ENCODE measurements at places on chromosomes 7 and 10. TPM values are rescaled to one million over a fixed set of nuclear protein-coding genes. Genes with fewer than 3 reads are reported as not detected.
A peak's percentile ranks its signal among the peaks of the same experiment; 100 is the strongest.

DNA sequence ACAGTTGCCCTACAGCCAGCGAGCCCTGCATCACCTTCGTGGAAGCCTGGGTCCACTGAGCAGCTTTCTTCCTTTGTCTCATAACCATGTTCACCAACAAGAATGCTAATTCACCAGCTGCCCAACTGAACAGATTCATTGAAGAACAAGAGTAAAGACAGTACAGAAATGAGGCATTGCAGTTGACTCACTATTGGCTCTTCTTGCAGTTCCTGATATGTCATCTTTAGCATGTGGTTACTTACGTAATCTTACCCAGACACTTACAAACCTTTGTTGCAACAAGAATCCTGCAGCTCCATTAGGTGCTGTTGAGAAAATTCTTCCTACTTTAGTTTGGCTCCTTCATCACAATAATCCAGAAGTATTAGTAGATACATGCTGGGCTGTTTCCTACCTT lies 174.0 kb upstream of the TPK1 start:
- no peak for DNase-seq

DNA sequence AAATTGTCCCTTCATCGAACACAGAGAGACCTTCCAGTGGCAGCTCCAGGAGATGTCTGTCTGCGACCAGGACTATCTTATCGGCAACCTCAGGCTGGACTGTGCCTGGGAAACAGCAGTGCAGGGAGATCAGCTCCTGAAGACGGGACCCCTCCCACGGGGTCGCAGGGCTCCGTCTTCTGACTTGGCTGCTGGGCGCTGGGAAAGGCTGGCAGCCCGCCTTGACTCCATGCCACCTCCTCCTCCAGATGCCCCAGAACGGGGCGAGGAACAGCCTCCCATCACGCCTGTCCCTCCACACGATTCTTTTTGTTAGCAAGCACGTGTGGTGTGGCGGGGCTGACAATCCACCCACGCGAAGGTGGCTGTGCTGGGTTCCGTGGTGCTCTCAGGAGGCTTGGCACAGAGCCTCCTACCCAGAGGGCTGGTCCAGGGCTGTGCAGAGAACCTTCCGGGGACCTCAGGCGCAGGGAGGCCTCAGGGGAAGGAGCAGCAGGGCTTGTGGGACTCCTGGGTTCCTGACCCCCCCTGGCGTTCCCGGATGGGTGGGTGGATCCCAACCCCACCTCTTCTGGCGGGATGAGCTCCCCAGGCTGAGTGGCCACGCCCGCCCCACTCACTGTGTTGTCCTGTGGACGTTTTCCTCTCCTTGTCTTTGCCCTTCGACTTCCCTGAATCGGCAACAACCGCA lies 47.6 kb upstream of the NKX6-2 start:
- no peak for DNase-seq

DNA sequence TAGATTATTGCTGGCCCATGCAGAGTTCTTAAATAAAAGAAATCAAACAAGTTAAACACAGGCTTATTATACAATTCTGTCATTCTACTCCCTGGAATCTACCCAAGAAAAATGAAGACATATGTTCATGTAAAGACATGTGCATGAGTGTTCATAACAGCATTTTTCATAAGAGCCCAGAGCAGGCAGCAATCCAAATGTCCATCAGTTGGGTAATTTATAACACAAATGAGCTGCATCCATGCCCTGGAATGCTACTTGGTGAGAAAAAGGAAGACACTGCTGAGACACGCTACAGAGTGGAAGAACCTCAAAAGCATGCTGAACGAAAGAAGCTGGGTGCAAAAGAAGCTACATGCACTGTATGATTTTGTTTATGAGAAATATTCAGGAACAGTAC lies 342.6 kb downstream of the TCERG1L start:
- DNase-seq, result no peak

DNA sequence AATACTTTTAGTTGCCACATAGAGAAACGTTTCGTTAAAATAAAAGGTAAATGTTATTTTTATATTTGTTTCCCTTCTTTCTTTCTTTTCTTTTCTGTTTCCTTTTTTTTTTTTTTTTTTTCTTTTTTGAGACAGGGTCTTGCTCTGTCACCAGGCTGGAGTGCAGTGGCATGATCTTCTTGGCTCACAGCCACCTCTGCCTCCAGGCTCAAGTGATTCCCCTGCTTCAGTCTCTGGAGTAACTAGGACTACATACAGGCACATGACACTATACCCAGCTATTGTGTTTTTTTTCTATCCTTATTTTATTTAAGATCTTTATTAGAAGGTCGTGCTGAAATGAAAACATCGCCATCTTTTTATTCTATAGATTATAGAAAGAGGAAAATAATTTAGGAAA lies 661.8 kb upstream of the MBL2 start:
- no peak for DNase-seq

GRCh38 chr7:4786015-4786414 lies 10.6 kb downstream of the AP5Z1 start:
- no peak for DNase-seq

GRCh38 chr7:99731638-99732374 lies 3.2 kb downstream of the CYP3A7 start:
- no peak for DNase-seq

DNA sequence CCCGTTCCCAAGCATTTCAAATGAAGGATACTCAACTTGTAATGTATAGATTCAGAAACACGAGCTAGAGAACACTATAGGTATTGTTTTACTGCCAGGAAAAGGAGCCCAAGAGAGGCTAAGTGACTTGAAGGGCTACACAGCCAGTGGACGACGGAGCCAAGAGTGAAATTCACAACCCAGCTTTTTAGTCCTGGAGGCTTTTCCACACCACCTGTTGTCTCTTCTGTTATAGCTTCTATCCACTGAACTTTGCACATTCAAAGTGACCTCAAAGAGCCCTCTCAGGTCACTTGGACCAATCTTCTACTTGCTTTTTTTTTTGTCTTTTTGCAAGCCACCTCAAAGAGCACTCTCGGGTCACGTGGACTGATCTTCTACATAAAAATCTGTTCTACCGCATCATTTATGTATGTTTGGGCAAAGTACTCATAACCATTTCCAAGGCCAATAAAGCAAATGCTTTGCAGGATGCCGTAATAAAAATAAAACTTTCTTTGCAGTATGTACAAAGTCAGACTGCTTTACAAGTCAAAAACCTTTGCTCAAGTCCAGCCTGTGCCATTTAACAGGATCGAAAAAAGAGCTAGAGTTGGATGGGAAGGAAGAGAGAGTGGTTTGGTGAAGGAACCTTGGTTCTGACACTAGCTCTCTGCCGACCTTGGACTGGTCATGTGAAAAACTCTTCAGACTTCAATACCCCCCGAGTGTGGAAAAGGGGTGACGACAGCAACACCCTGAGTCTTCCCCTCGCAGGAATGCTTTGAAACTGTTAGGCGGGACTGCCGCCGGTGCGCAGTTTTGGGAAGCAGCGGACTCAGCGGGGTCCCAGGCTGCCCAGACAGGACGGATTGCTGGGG lies 821 bp downstream of the SLC35B4 start:
- peak; percentile 30 for DNase-seq

DNA sequence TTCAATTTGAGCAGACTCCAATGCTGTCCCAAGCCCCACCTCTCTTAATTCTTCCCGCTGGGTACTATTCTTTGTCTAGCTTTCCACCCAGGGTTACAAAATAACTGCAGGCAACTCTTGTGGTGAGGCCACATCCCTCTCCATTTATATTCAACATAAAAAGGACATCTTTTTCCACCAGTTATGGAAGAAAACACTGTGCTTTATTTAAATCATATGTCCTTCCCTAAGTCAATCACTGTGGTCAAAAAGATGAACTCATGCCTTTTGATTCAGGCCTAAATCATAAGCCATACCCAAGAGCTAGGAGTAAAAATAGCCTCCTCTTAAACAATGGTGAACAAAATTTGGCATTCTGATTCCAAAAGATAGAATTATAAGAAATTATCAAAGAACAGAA lies 386.0 kb downstream of the SEMA3D start:
- DNase-seq, result no peak

DNA sequence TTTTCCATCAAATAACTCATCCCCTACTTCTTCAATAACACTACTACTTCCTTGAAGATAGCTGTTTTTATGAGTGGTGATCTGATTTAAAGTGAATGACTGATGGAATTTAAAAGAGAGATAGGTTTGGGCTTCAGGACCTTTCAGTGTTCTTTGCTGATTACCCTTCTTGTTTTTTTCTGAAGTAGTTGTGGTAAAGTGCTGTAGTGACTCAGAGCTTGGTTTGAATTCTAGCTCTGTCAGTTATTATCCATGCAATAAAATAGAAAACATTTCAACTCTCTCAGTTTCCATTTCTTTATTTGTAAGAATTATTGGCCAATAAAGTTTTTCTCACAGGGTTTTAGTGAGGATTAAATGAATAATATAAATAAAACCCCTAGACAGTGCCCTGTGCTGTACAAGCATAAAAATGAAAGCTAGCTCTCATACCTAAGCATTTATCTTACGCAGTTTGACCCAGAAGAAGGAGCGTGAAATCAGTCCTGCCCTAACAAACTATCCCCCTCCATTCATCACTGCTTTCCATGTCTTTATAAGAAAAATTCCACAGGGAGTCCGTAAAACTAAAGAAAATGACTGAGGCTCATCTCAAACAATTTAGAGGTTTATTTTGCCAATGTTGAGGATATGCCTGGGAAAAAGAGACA lies 25.1 kb upstream of the AKAP9 start:
- no peak for DNase-seq

DNA sequence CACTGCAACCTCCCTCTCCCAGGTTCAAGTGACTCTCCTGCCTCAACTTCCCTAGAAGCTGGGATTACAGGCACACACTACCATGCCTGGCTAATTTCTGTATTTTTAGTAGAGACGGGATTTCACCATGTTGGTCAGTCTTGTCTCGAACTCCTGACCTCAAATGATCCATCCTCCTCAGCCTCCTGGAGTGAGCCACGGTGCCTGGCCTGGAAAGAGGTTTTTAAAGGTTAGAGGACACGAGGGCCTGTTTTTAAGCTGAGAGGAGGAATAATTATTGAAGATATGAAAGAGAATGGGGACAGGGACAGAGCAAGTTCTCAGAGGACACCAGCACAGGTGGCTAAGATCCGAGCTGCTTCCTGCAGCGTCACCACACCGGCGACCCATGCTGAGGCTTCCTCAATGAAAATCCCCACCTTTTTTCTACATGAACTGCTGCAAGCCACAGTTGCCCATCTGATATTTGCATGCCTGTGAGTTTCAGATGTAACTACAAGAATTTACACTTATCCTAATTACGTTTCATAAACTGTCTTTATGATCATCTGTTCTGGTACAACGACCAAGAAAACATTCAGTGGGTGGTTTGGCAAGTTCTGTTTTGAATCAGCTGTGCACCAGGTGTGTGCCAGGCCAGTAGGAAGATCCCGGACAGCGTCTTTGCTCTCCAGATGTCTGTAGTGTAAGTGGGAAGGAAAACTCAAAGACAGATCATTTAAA lies 76.0 kb downstream of the HIP1 start:
- no peak for DNase-seq

GRCh38 chr7:50147951-50148808 lies 55.1 kb upstream of the ZPBP start:
- DNase-seq, result peak; percentile 84

DNA sequence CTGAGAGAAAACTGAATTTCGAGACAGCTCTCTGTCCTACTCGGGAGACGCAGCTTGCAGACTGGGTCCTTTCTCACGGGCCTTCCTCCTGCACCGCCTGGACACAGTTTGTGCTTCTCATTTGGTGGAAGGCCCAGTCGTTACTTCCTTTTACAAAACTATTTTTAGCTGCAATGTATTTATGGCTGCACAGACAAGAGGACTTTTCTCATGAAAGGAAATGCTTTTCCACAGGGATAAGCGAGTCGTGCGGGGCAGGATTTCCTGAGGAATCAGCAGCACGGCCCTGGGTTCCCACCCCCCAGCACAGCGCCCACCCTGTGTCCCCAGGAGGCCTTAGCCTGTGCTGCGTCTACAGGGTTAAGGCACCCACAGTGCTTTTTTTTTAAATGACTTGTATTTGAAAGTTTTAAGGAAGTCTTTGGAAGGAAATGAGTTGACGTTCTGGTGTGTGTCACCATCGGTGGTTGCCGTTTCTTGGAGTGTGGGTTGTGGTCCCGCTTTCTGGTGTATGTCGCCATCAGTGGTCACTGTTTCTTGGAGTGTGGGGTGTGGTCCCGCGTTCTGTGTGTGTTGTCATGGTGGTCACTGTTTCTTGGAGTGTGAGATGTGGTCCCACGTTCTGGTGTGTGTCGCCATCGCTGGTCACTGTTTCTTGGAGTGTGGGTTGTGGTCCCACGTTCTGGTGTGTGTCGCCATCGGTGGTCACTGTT lies 50.9 kb downstream of the INPP5A start:
- peak; percentile 39 for DNase-seq

DNA sequence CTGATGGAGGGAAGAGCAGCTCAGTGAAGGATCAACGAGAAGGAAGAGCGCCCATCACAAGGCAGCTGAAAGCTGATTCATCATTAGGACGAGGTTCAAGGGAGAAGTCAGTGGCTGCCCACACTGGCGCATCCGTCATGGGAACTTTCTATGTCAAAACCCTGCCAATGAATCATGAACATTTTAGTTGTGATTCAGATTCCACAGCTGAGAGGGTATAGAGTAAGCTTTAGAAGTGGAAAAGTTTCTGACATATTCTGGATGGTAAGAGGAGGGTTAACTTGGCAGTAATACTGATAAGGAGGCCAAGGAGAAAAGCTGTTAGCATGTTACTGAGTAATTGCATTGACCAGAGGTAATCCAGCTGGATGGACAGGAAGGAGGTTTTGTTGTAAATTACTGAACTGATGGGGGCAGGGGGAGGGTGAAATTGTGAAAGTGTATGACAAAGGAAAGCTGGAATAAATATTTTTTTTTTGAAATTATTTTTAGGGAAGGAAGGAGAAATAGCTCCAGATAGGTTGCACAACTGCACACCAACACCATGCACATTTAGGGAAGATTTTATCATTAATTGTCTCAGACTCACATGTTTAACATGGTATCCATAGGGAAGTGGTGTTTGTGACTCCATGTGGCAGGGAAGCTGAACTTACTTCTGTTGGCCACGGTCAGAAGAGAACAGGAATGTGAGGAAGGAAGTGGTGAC lies 78.3 kb upstream of the NRP1 start:
- no peak for DNase-seq

- DNase-seq, result no peak
These were observed 133.7 kb downstream of the LHPP start for GRCh38 chr10:124595143-124595883.

DNA sequence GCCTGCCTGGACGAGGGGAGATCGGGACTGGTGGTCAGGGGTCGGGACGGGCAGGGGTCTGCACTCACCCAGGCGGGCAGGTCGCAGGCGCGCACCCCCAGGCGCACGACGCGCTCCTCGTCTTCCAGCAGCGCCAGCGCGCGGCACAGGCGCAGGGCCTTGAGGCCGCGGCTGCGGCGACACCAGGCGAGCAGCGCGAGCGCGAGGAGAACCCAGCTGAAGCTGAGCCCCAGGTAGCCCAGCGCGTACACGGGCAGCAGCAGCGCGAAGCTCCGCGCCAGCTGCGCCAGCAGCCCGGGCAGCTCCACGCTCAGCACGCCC lies 328 bp downstream of the ESYT2 start:
- no peak for DNase-seq

- DNase-seq, result no peak
These were observed 64.2 kb downstream of the AKR1C4 start for GRCh38 chr10:5260828-5261227.

- no peak for DNase-seq
These were observed 7.3 kb upstream of the ASB4 start for GRCh38 chr7:95478272-95479037.

MSS51 gene
- 4.8 TPM for total RNA-seq

CADPS2 gene
- total RNA-seq, result not detected

PRPS1L1 gene
- total RNA-seq, result not detected

AFAP1L2 gene
- total RNA-seq, result 1.3 TPM

BCAP29 gene
- 33.3 TPM for total RNA-seq

LEP gene
- total RNA-seq, result not detected

TRIM4 gene
- total RNA-seq, result 28.1 TPM

GPAM gene
- 11.7 TPM for total RNA-seq

MYH16 gene
- not detected for total RNA-seq

TMEM60 gene
- 5.2 TPM for total RNA-seq
